ENCODE measurements at places on chromosomes 7 and 10.

DNA sequence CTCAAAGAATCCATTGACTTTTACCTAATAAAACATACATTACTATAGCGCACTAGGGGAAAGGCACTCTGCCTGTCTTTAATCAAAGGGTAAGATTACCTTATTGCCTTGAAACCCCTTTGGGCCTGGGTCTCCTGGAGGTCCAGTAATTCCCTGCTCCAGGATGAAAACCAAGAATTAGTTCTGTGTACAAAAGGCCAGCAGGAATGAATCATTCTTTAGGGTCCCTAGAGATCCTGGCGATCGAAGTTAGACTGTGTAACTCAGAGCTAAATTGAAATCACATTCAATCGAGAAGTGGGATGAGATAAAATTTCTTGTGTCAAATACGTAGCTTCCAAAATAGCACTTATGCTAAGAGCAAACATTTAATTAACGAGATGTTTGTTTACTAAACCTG is 29.8 kb downstream of the COL28A1 start:
- DNase-seq, result no peak

GRCh38 chr10:124436191-124436638 is 13.6 kb downstream of the NKX1-2 start:
- no peak for DNase-seq

GRCh38 chr7:13017333-13017857 is 330.0 kb downstream of the ARL4A start:
- no peak for DNase-seq

DNA sequence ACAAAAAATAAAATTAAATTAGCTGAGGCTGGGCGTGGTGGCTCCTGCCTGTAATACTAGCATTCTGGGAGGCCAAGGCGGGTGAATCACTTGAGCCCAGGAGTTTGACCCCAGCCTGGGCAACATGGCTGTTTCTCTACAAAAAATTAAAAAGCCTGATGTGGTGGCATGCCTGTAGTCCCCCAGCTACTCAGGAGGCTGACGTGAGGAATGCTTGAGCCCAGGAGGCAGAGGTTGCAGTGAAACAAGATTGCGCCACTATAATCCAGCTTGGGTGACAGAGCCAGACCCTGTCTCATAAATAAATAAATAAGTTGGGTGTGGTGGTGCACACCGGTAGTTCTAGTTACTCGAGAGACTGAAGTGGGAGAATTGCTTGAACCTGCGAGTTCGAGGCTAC is 65.1 kb downstream of the GNA12 start:
- DNase-seq, result no peak

GRCh38 chr10:26024303-26024702 is 90.3 kb downstream of the MYO3A start:
- no peak for DNase-seq

DNA sequence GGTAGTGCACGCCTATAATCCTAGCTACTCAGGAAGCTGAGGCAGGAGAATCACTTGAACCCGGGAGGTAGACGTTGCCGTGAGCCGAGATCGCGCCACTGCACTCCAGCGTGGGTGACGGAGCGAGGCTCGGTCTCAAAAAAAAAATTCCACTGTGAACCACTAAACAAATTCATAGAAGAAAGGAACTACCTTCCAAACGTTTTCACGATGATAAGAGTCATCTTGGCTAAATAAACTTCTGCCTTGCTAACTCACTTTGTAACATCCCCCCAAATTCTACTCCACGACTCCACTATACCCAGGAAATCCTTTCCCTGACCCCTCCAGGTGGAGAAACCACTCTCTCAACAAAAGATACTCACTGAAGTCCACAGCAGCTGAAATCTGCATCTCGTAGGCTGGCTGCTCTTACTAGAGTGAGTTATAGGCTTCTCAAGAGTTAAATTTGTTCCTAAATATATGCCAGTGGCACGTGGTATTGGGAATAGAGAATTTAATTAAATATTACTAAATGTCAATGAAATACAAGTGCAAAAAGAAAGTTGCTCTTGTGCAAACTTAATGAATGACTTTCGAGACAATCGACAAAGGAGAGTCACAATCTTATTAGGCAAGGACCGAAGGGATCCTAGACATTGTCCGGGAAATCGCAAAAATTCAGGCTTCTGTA is 1.6 kb upstream of the GTF2I start:
- DNase-seq, result no peak

DNA sequence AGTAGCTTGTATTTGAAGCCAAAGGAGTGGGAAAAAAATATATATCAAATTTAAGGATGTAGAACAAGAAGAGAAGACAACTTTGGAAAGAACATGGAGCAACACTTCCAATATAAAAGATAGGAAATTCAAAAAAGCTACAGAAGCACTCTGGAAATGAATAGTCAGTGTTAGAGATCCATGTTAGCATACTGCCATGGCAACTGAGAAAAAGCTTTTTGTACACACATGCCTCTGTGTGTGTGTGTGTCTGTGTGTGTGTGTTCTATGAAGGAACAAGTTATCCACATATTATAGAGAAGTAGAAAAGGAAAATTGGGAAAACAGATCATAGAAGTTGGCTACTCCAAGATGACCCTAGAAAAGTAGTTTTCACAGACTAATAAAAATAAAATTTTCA is 96.3 kb downstream of the LRRTM3 start:
- DNase-seq, result no peak

DNA sequence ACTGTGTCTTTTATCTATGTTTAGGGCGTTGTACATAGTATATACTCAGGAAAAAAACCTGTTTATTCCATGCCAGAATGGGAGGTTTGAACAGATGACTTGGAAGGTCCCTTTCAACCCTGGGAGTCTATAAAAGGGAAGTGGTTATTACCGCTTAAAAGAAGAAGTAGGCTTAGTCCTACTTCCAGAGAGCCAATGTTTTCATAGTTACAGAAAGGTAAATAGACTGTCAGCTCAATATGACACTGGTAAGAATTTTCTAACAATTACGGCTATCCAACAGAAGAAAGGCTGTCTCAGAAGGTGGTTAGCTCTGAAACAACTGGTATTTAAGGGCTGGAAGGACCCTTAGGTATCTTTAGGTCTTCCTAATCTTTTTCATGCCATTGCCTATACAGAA is 1.1 kb upstream of the TFAM start:
- no peak for DNase-seq

DNA sequence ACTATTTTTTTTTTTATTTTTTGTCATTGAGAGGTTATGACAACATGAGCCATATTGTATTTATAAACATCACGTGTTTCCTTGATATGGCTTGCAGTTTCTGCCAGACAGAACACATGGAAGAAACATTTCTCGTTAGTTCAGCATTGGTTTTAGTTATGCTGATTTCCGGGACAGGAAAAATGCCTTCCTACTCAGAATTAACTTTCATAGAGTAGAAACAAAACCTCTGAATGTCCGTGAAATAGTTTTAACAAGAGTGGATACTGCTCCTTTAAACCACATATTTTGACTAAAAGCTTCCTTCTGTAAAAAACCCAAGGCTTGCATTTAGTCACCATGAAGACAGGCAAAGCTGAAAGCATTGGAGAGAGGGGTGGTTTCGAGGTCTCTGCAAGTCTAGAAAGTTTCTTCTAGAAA is 240.4 kb downstream of the KIAA1217 start:
- no peak for DNase-seq

DNA sequence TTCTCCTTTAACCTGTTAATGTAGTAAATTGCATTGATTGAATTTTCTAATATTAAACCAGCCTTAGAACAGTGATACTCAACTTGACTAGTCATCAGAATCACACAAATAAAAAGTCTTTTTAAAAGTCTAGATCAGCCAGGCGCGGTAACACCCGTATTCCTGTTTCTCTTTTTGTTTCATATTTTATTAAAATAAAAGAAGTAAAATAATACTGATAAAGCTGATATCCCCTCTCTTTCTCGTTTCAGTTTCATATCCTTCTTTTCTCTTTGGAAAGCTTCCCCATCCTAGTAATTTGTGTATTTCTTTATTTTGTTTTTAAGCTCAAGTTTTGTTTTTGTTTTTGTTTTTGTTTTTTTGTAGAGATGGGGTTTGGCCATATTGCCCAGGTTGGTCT is 9.3 kb downstream of the SMO start:
- DNase-seq, result no peak

GRCh38 chr10:60446070-60446833 is 56.6 kb upstream of the ANK3 start:
- DNase-seq, result no peak

- DNase-seq, result no peak
These were observed 75.7 kb upstream of the PDZD8 start for GRCh38 chr10:117450940-117451339.

All from activated CD8-positive, alpha-beta memory T cell treated with anti-CD3 and anti-CD28 coated beads, Interleukin-2, amount 50 U/mL, for 4 hours (primary cell).